ENCODE measurements at places on chromosomes 1 and 21.

- no peak for DNase-seq
Observed at GRCh38 chr1:183630748-183631147, 4.8 kb downstream of the ARPC5 start.

DNA sequence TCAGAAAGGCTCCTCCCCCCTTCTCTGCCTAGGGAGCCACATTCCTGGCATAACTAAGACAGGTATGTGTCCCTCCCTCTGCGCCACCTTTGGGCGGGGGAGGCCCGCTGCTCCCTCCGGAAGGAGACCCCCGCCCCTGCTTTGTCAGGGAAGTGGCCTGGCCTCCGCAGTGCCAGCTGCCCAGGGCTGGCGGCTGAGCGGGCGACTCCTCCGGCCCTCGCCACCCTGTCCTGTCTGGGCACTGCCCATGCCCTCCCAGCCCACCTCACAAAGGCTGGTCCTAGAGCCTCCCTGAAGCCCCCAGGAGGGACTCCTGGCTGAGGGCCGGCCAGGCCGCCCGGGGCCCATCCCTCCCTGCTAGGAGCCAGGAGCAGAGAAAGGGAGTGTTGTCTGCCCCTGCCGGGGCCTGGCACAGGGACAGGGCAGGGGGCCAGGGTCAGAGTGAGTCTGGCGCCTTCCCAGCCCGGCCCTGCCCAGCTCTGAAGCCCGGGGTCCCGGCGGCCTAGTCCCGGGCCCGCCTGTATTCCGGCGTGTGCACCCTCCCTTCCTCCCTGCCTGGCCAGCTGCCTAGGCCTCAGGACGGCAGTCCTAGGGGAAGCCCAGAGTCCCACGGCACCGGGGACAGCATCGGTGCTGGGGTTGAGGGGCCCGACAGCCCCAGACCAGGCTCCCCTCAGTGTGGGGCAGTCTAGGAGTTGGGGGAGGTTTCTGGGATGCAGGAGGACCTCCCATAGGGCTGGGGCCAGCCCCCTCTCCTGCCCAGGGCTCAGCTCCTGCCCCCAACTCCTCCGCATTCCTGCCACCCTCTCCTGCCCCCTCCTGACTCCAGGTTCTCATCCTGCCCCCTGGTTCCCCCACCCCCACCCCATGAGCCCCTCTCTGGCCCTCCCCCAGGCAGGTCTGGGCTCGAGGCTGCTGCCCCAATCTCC, 5.1 kb downstream of the AGRN start:
- DNase-seq = no peak

GRCh38 chr1:158121604-158122254, 59.0 kb upstream of the CD1D start:
- no peak for DNase-seq

DNA sequence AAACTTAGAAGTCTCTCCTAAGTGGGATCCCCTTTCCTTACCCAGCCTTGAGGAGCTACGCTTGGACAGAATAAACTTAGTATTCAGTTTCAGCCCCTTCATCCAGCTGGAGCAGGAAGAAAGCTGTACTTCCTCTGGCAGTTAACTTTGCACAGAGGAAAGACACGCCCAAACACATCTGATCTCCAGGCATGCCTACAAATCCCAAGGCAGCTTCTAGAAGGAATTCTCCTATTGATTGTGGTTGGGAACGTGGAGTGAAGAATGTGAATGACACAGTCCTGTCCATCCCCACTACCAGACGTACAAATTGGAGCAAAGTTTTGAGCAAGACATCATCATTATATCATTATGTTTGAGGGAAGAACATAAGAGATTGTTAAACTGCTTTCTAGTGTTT, 6.6 kb upstream of the AK4 start:
- DNase-seq = no peak

- no peak for DNase-seq
Observed at GRCh38 chr1:6041432-6042062, 4.1 kb upstream of the KCNAB2 start.

- DNase-seq = no peak
Observed at GRCh38 chr1:114113411-114114184, 40.1 kb downstream of the SYT6 start.

DNA sequence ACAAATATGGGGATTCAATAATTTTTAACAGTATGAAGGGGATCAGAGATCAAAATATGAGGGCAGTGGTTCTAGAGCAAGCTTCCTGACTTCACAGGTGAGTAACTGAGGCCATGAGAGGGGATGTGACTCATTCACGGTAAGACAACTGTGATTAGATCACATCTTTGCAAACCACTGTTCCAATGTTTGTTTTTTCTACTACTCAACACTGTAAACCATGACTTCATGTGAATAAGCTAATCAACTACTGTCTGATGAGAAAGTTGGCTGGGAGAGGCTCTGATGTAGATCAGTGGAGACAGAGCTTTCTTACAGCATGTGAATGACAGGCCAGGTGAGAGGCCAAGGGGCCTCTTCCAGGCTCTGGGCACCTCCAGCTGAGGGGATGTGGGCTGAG, 84.7 kb downstream of the BRINP2 start:
- DNase-seq = no peak

DNA sequence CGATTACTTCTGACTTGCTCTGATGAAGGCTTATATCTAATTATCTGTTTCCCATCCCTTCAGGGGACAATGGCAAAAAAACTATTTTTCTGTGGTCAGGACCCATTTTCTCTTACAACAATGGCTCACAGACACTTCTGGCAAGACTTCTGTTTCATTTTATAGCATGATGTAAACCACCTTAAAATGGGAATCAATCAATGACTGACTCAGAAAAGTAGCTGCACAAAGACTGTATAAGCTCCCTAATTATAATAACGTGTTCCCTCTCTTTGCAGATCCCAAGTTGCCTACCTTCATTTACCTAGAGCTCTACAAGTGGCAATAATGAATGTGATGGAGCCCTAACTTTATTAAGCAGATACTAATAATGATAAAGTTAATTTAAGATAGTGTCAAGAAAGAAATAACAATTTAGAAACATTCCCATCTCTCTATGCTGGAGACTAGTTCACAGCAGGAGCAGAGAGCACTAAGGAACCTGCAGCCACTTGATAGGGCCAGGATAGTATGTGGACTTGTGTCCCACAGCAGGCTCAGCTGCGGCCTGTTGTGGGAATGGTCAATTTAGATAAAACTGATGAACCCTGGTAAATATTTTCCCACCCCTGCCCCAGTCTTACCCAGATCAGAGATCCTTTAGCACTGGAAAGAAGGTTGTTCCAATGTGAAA, 538 bp downstream of the GBP2 start:
- DNase-seq = no peak

DNA sequence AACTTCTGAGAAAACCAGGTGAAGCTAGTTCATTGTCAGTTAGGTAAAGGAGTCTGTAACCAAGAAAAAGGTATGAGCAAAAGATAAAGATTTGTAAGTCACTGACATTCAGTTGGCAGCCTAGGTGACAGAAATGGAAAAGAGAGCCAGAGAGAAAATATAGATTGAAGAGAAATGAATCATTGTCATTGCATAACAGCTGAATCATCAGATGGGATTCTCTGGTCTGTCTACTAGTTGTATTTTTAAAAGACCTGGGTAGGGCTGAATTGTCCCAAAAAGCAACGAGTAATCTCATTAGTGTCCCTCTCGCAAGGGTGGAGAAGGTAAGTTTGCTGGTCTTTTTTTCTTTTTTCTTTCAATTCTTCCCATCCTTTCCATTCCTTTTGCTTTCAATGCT, 36.6 kb downstream of the PTGS2 start:
- DNase-seq = no peak

DNA sequence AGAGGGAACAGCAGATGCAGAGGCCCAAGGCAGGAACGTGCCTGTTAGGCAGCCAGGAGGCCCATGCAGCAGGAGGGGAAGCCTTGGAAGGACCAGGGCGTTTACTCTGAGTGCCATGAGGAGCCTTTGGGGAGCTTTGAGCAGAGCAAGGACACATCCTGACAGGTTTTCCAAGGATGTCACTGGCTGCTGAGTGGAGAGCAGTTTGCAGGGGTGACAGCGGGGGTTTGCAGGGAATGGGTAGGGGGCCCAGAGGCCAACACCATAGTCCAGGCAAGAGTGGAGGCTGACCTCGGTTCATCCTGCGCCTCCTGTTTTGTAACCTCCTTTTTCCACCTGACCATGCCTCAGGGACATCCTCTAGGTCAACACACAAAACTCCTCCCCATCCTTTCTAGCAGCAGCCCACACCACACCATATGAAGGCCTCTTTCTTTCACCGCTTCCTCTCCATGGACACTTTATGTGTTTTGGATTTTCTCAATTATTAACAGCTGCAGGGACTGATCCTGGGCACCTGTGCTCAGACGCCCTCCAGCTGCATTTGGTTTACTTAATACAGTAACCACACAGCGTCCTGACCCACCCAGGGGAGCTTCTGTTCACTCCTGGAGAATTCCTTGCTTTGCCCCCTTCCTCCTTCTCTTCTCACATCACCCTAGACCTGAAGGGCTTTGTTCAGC, 528.5 kb downstream of the MATN1 start:
- no peak for DNase-seq

DNA sequence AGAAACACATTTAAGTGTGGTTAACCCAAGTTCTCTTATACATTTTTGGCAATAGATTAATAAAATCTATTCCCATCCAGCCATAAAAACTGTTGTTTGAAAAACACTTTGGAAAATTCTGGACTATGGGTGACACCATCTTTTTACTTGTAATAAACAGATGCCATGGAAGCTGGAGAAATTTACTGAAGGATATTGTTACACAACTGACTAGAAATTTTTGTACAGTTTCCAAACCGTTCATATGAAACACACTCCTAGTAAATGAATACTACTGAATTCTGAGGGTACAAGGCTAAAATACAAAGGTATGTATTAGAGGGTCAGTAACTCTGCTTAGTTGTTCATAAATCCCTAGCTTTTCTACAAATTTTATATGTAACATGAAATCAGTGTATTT, 48.7 kb downstream of the TRIM33 start:
- DNase-seq = no peak

GRCh38 chr1:99490031-99490430, 155.9 kb upstream of the PALMD start:
- DNase-seq = no peak

- DNase-seq = no peak
Observed at GRCh38 chr1:69494221-69494620, 73.5 kb upstream of the LRRC7 start.

GRCh38 chr1:125118147-125118993, 3933.6 kb downstream of the SRGAP2C start:
- DNase-seq = peak; percentile 72

- no peak for DNase-seq
Observed at GRCh38 chr1:113459279-113459678, 69.0 kb downstream of the MAGI3 start.

DNA sequence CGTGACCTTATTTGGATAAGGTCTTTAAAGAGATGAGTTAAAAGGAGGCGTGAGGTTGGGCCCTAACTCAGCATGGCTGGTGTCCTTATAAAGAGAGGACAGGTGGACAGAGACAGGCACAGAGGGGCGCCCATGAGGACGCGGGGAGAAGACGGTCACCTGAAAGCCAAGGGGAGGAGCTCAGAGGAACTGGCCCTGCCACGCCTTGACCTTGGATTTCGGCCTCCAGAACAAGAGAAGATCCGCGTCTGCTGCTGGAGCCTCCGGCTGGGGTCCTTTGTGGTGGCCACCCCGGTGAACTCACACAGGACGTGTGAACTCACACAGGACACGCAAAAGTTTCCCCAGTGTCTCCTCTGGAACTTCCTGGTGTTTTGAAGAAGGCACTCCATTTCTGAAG, 122.7 kb downstream of the SIK1 start:
- DNase-seq = peak; percentile 58

DNA sequence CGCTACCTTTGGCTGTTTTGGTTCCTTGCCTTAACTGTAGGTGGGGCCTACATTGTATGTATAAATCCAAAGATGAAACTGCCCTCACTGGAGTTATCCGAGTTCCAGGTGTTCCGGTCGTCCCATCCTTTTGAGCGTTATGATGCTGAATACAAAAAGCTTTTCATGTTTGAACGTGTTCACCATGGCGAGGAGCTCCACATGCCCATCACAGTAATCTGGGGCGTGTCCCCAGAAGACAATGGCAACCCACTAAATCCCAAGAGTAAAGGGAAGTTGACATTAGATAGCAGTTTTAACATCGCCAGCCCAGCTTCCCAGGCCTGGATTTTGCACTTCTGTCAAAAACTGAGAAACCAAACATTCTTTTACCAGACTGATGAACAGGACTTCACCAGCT, 139.5 kb downstream of the TLR5 start:
- no peak for DNase-seq

GRCh38 chr1:178579562-178579961, 66.7 kb downstream of the TEX35 start:
- DNase-seq = no peak

DNA sequence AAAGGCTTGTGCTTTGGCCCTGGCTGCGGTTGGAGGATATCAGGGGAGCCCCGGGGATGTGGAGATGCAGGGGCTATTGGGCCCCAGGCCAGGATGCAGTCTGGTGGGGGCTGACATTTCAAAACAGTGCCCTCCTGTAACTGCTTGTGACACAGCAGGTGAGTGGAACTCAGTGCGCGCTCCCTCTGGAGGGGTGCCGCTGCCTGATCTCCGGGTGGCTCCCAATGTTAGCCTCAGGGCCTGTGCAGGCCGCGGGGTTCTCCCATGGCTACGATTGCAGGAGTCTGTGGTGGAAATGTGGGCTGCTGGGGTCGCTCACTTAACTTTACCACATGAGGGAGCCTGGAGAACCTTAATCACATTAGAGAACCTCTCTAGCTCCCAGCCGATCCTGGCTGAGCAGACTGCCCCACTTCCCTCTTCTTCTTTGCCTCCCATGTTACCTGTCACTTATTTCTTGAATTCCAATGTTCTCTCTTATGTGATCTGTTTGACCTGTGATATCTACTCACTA, 163.2 kb downstream of the FMN2 start:
- no peak for DNase-seq

DNA sequence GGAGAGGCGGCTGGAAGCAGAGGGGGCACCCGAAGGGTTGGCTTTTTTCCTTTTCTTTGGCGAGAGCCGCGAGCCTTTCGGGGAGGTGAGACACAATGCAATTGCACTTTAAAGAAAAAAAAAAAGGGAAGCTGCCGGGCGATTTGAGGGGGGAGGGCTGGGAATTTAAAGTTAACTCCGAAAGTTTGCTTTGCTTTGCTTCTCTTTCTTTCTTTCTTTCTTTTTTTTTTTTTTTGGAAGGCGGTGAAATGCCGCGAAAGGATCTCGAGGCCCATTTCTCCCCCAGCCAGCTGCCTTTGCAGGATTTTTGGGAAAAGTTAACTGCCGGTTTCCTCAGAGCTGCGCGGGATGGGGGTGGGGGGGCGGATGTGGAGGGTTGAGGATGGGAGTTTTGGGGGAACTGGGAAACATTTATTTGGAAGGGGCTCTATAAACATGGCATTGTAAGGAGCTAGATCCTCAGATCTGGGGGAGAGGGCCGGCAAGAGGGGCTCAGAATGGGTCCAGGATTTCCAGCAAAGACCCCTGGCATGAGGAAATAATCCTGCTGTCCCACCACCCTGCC, 997 bp downstream of the ZNF362 start:
- no peak for DNase-seq
